NCI-H345 (cell line): ENCODE measurements at places on chromosomes 5 and 9.

GRCh38 chr5:147044572-147045273 is 166.2 kb upstream of the PPP2R2B start:
- no peak for DNase-seq

GRCh38 chr5:159337016-159337955 is 7.0 kb upstream of the IL12B start:
- no peak for DNase-seq

GRCh38 chr5:59587489-59588337 is 305.8 kb downstream of the PDE4D start:
- peak; percentile 83 for DNase-seq

GRCh38 chr9:117704024-117704575 is at the start of gene TLR4:
Gene TLR4 (plus strand): TSS chr9:117704403. CDS start chr9:117704473, 70 bp downstream.
- no peak for DNase-seq

DNA sequence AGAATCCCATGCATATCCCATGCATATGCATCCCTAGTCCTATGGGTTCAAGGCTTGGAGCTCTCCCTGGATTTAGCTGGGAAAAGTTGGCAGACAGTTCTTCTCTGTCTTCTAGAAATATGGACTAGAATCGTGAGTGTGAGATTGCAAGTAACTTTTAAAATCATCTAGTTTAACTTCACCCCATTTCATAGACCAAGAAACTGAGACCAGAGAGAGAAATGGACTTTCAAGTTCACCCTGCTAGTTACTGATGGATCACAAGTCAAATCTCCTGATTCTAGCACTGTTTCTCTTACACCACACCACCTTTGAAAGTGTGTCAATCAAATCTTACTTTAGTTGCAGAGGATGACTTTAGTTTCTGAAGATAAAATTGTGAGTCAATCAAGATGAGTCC is 13.4 kb downstream of the TGFBI start:
- DNase-seq: no peak
